Stimulated activated CD8-positive, alpha-beta memory T cell treated with anti-CD3 and anti-CD28 coated beads, Interleukin-15, amount 100 ng/mL, for 4 hours (primary cell): ENCODE measurements at places on chromosomes 6 and 20.

DNA sequence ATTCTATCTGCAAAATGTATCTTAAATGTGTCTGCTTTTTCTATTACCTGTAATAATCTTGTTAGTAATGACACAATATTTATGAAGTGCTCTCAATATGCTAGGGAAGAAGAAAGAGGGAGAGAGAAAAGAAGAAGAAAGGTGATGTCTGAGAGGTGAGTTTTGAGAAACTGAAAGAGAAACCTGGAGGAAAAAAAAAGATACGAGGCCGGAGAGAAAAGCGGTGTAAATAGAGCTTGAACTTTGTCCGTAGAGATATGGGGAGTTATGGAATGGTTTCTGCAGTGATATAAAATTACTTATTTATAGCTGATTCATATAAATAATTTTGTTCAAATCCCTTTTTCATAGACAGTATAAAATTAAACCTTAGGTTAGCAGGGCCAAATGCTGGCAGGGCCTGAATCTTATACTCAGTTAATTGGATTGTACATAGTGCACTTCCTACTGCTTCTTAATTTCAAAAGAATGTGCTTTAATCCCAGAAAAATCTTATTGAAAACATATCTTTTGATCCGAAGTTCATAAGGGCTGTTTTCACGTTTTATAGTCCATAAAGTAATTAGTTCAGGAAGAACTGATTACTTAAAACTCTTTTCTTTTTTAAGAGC lies 43.0 kb downstream of the MYB start:
- no peak for DNase-seq

- DNase-seq: no peak
These were observed 64.2 kb upstream of the KIF25 start for GRCh38 chr6:167933290-167933689.

GRCh38 chr6:53294095-53294494 lies 54.7 kb downstream of the ELOVL5 start:
- DNase-seq: no peak

GRCh38 chr6:149896491-149896890 lies 1.4 kb downstream of the RAET1E start:
- DNase-seq: no peak

- DNase-seq: no peak
These were observed 49.2 kb downstream of the RPP21 start for GRCh38 chr6:30394139-30394538.

GRCh38 chr6:116397914-116398313 lies 27.2 kb downstream of the DSE start:
- DNase-seq: no peak

DNA sequence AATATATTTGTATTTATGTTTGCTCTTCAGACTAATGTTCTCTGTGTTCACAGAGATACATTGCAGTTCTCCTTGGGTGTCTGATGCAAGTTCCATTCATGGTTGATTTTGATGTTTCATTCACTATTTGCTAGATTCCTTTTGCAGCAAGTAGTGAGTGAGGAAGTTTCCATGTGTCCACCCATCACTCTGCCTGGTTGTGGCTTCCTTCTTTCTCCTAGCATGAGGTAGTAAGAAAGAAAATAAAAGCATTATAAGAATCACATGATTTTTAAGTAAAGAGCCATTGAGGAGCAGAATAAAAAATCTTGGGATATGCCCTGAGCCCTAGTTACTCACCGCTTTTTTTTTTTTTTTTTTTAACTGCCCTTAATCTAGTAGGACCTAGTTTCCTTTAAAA lies 8.7 kb downstream of the SASH1 start:
- no peak for DNase-seq

- DNase-seq: no peak
These were observed 153.7 kb upstream of the RIPOR2 start for GRCh38 chr6:25089442-25089841.

DNA sequence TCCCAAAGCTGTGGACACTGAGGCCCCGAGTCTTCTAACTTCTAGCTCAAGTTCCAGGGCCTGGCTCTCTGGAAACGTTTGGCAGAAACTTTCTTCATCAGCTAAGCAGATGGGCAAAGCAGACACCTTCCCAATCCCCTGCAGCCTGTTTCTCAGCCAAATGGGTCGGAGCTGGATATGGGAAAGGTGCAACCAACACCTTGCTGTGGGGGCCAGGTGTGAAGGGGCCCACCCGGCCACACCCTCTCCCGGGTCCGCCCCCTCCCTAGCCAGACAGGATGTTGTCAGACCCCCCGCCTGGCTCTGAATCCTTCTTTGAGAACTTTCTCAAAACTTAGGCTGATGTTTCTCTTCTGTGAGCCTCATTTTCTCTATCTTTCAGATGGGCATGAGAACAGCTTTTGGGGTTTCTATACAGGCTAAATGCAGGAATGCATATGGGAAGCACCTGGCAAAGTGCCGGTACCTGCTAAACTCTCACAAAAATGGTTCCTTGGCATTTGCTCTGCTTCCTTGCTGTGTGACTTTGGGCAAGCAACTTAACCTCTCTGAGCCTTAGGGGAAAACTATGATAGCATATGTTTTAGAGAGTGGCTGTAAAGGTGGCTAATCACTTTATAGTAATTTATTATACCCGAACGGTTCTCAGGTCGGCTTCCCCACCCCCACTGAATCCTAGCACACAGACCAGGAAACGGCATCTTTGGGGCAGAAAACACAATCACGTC lies 1.8 kb downstream of the SNAI1 start:
- no peak for DNase-seq

DNA sequence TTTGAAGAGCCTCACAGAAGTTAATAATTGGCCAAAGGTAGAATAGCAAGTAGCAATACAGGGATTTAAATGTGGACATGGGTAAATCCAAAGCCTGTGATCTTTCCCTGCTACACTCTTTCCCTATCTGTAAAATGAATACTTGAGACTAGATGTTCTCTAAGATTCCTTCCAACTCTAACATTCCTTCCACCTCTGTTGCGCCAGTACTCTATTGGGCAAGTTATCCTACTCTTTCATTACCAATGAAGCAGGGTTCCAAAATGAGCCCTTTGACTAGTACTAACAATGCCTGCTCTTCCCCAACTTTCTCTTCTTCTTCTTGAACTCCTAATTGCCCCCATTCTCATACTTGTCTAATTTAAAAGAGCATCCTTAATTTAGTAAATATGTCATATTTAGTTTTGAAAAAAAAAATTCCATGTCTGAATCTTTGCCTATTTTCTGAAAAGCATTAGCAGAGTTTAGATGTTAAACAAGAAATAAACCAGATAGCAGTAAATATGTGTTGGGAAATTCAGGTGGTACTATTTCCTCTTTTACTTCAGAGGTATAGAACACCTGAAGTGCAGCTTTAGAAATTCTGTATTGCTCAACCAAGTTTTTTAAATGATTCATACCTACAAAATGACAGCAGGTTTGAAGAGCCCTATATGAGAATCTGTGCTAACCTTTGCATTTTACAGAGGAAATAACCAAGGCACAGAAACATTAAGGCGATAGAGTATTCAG lies 35.1 kb upstream of the RSPO3 start:
- DNase-seq: no peak

GRCh38 chr6:74717591-74717990 lies 488.3 kb downstream of the COL12A1 start:
- DNase-seq: no peak

GRCh38 chr20:23540624-23541023 lies 27.7 kb downstream of the CST9L start:
- DNase-seq: no peak

GRCh38 chr20:1934156-1934555 lies 38.9 kb downstream of the SIRPA start:
- DNase-seq: no peak

- no peak for DNase-seq
These were observed 21.4 kb upstream of the PI16 start for GRCh38 chr6:36933102-36933501.

- no peak for DNase-seq
These were observed 83.5 kb upstream of the TMEM181 start for GRCh38 chr6:158476389-158476788.

GRCh38 chr20:38498909-38499308 lies 26.3 kb downstream of the RALGAPB start:
- no peak for DNase-seq

- no peak for DNase-seq
These were observed 112.1 kb upstream of the BCLAF1 start for GRCh38 chr6:136401749-136402148.
